ENCODE measurements at places on chromosomes 1 and 21. TPM values are rescaled to one million over a fixed set of nuclear protein-coding genes. Genes with fewer than 3 reads are reported as not detected.

The DISP1 gene
- total RNA-seq = 9.2 TPM

The NRIP1 gene
- 45.9 TPM for total RNA-seq

The BNIPL gene
- 1.0 TPM for total RNA-seq

The CNKSR1 gene
- total RNA-seq = 7.8 TPM

The FLG gene
- not detected for total RNA-seq

The NPR1 gene
- 0.19 TPM for total RNA-seq

The UBAP2L gene
- total RNA-seq = 135 TPM

GRCh38 chr1:205477759-205478247 is 22.0 kb upstream of the BLACAT1 start:
- no peak for DNase-seq

GRCh38 chr1:63112155-63112900 is 210.0 kb upstream of the FOXD3 start:
- DNase-seq = peak; percentile 28

- DNase-seq = peak; percentile 17
Measured at GRCh38 chr1:56450004-56450666, 129.2 kb downstream of the PLPP3 start.

- DNase-seq = no peak
Measured at GRCh38 chr1:107870696-107871095, 94.3 kb downstream of the VAV3 start.

DNA sequence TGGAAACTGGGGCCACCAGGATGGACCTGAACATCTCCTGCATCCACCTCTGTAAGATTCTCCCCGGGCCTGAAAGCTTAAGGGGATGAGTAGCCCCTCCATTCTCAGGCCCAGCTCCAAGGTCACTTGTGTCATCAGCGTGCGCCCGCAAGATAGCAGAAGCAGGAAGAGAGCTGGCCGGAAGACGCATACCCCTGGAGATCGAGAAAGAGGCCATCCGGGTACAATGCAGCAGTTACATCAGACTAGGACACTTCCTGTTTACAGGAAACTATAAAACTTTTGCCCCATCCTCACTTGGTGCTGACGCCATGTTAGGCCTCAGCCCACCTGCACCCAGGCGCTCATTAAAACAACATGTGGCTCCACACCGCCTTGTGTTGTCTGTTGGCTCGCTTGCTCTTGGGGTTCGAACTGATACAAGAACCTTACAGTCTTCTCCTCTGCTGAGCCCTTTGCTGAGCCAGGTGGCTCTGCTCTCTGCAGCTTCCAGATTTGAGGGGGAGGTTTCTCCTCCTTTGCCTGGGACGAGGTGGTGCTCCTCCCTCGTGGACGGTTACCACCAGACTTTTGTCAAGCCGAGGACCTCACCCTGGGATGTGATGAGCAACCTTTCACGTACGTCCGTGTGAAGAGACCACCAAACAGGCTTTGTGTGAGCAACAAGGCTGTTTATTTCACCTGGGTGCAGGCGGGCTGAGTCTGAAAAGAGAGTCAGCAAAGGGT is 277.5 kb upstream of the C1orf174 start:
- DNase-seq = no peak

GRCh38 chr1:211371406-211372105 is 44.9 kb downstream of the TRAF5 start:
- DNase-seq = peak; percentile 17

DNA sequence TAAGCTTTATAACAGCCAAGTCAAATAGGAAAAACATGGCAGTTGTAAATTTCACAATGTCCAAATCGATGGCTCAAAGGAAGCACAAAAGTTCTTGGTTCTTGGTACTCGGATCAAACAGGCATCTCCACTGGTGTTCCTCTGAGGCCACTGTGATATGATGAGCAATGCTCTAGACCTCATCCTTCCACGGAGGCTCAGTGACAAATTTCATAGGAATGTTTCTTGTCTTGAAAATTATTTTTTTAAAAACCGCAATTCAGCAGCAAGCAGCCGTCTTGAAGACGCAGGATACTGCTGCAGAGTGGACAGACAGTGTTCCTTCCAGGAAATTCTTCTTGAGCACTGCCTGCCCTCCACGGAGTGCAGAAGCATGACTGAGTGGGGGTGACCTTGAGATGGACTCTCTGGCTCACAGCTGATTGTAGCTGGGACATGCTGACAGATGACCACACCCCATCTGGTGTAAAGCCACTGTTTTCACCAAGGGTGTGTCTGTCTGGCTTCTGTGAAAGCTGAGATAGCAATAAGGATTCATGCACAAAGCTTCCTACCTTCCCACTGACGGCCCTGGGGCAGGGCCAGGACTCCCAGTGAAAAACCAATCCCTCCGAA is 61.9 kb downstream of the TIAM1 start:
- no peak for DNase-seq

DNA sequence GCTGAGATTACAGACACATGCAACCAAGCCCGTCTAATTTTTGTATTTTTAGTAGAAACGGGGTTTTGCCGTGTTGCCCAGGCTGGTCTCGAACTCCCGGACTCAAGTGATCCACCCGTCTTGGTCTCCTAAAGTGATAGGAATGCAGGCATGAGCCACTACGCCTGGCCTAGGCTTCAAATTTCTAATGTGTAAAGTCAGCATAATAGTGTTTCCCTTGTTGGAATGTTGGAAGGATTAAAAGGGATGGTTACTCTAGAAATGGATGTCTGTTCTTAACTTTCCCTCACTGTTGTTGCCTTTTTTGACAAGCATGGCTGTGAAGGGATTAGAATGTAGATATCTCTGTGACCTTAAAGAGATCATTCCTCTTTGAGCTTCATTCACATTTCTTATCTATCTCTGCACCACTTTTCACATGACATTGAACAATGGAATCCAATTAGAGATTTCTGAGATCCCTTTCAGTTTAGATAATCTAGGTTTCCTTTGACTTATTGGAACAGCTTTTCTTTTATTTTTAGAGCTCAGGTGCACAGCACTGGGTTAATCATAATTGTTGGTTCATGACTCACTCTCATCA is 33.7 kb downstream of the NFASC start:
- no peak for DNase-seq
